ENCODE measurements at places on chromosomes 2 and 18.
A peak's percentile ranks its signal among the peaks of the same experiment; 100 is the strongest.

- DNase-seq, result no peak
Measured at GRCh38 chr2:19046986-19047780, 311.2 kb downstream of the OSR1 start.

- DNase-seq, result no peak
Measured at GRCh38 chr2:28423856-28424605, 31.4 kb downstream of the FOSL2 start.

GRCh38 chr18:67581178-67581577 is 64.7 kb upstream of the DSEL start:
- DNase-seq, result no peak

DNA sequence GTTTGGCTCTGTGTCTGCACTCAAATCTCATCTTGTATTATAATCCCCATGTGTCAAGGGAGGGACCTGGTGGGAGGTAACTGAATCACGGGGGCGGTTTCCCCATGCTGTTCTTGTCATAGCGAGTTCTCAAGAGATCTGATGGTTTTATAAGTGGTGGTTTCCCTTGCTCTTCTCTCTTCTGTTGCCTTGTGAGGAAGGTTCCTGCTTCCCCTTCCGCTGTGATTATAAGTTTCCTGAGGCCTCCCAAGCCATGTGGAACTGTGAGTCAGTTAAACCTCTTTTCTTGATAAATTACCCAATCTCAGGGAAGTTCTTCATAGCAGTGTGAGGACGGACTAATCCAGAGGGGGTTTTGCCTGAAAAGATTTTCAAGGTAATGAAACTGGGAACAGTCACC is 245.4 kb downstream of the GALR1 start:
- no peak for DNase-seq

- no peak for DNase-seq
Measured at GRCh38 chr2:195337597-195337996, 319.4 kb upstream of the SLC39A10 start.

- DNase-seq, result no peak
Measured at GRCh38 chr2:31087491-31087890, 50.7 kb downstream of the GALNT14 start.

DNA sequence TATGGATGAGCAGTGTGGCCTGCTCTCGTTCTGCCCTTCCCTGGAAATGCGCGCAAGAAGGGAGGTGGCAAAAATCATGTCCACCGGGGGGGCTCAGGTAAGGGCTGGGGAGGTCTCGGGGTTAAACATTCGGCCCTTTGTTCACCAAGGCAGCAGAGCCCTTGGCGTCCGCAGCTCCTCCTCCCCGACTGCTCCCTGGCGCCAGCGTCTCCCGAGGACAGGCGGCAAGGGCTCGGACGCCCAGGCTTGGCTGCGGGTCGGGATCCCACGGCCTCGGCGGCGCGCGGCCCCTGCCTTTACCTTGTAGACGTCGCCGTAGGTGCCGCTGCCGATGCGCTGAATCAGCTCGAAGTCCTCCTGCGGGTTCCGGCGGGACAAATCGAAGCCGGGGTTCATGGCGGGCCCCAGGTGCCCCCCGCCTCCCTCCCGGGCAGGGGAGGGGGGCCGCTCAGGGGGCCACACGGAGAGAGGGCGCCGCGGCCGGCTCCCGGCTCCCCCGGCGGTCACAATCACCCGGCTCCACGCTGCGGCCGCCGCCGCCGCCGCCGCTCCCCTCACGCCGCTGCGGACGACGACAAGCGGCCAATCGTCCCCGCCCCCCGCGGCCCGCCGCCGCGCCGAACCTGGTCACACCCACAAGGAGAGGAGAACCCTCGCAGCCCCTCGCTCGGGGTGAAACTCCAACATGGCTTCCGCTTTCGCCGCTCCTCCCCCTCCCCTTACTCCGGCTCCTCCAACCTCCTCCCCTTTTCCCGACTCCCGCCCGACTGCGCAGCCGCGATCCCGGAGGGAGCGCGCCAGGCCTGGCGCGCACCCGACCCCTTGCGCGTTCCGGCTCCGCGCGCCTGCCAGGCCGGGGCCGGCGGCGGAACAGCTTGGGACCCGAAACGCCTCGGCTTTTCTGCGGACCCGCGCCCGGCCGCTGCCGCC is at the start of gene MAP4K3:
MAP4K3 (minus strand) TSS at position 694 of the 930 bp plus-strand sequence; CDS start at position 396, 298 bp downstream.
- peak; percentile 95 for DNase-seq

GRCh38 chr18:79314838-79315388 is 80.8 kb upstream of the NFATC1 start:
- no peak for DNase-seq

DNA sequence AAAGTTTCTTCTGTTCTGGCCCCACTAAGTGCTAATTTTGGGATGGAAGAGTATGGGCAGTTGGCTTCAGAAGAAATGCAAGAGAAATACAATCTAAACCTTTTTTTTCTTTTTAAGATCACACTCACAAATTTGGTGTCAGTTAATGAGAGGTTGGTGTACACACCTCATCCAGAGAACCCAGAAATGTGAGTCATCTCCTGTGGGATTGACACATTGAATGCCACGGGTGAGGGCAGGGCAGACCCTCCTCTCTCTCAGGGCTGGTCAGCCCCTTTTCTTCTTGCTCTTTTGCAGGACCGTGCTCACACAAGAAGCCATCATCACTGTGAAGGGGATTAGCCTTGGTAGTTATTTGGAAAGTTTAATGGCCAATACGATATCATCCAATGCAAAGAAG is 19.2 kb downstream of the PRELID3A start:
- no peak for DNase-seq

GRCh38 chr2:201891676-201892075 is 85.3 kb downstream of the CDK15 start:
- no peak for DNase-seq

GRCh38 chr2:235005603-235006259 is 53.9 kb downstream of the SH3BP4 start:
- peak; percentile 86 for DNase-seq

- DNase-seq, result no peak
Measured at GRCh38 chr2:54559593-54560145, 103.5 kb downstream of the SPTBN1 start.

DNA sequence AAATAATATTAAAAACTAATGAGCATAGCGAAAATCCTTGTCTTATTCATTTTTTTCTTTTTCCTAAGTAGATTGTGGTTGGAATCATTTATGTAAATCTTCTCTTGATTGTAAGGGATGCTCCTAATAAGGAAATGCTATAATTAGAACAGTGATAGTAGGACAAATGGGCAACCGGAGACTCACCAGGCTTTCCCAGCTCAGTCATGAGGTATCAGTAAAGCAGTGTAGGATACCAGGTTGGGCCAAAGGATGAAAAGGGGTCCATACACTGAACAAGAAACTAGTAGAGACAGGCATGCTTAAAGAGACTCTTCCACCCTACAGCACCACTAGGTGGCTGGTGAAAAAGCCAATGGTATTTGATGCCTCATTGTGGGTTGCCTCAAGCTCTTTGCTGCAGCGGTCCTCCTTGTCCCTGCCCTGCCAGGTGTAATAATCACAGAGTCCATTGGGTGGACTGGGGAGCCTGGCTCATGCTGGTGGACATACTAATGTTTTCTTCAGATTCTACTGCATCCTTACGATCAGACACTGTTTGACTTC is 71.4 kb upstream of the FAM98A start:
- DNase-seq, result peak; percentile 61

DNA sequence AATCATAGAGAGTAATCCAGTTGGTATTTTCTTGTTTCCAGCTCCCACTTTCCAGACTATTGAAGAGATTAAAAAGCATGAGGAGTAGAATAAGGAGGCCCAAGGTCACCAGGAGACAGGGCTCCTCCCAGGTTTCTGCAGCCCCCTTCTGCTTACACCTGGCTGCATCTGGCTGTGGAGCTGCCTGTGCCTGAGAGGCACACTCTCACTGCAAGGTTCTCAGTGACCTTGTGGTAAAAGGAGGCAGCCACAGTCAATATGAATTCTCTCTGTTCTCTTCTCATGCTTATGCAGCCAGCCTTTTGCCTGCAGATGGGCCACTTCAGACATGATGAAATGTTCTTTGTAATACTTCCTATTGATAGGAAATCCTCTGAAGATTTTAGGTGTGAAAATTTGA is 233.7 kb downstream of the MYO3B start:
- DNase-seq, result no peak

DNA sequence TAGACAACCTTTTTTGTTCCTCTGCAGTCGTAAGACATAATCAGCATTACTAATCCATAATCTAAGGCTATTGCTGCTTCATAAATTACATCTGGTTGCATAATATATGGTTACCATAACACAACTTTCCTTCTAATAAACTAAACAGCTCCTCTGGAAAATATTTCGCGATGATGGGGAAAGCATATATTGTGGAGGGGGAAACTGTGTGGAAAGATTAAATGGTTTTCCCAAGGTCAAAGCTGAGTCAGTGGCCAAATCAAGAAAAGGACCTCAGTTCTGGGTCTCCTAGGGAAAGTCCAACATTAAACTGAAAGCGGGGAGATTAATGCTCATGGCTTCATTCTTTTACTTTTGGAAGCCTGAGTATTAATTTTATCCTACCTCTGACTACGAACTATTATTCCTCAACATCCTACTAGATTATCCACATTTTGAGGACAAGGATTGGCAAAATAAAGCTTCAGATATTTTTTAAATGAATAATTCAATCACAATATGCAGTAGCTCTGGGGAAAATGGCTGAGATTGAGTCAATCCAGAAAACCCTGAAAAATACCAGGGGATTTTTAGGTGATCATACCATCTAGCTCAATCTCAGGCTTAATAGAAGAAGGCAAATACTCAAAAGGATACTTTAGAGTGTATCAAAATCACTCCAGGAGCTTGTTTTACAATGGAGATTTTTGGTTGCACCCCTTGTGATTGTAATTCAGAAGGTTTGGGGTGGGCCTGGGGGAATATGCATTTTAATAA is 33.8 kb upstream of the STK17B start:
- no peak for DNase-seq

DNA sequence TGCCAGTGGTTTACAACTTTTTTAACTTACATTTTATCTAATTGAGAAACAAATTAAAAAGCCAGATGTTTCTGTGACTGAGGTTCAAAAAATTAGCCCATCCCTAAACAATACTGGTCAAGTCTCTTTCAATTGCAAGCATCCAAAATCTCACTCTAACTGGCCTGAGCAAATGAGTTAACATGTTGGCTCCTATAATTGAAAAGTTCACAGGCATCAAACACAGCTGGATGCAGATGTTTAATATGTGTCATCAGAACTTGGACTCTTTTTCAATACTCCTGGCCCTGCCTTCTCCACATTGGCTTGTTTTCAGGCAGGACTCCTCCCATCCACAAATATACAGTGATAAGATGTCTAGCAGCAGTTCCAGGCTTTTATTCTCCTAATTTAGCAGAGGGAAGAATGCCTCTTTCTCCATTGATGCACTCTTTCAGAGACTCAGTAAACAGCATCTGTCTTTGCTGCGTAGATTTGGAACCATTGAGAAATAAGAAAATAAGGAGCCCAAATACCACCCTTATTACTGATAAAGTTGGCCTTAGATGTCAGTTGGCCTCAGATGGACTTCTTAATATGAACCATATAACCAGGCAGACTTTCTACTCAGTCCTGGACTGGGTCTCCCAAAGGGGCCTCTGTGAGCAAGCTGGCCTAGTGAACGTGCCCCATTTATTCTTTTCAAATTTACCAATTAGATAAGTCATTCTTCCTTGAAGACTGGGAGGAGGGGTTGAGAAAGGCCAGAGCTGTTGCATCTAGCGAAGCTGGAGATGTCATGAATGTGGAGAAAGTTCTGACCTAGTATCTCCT is 30.4 kb upstream of the FN1 start:
- DNase-seq, result no peak

- no peak for DNase-seq
Measured at GRCh38 chr2:120589771-120590608, 145.7 kb upstream of the GLI2 start.

DNA sequence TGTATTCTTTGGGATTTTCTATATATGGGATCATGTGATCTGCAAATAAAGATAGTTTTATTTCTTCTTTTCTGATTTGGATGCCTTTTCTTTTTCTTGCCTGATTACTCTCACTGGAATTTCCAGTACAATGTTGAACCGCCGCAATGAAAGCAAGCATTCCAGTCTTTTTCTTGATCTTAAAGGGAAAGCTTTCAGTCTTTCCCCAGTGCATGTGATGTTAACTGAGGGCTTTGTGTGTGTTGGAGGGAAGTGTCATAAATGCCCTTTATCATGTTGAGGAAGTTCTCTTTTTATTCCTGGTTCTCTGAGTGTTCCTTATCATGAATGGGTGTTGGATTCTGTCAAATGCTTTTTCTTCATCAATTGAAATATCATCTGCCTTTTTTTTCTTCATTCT is 16.9 kb upstream of the CYBRD1 start:
- DNase-seq, result no peak

- DNase-seq, result no peak
Measured at GRCh38 chr2:128821010-128821409, 502.3 kb upstream of the HS6ST1 start.

GRCh38 chr2:27018142-27018541 is 14.6 kb upstream of the TMEM214 start:
- no peak for DNase-seq

- DNase-seq, result no peak
Measured at GRCh38 chr2:151280271-151280670, 9.2 kb downstream of the NMI start.

GRCh38 chr18:31741097-31741735 is 19.5 kb downstream of the SLC25A52 start:
- peak; percentile 41 for DNase-seq

- no peak for DNase-seq
Measured at GRCh38 chr2:190649798-190650390, 1.0 kb downstream of the NAB1 start.

GRCh38 chr2:137960223-137960622 is 4.0 kb upstream of the HNMT start:
- DNase-seq, result no peak

DNA sequence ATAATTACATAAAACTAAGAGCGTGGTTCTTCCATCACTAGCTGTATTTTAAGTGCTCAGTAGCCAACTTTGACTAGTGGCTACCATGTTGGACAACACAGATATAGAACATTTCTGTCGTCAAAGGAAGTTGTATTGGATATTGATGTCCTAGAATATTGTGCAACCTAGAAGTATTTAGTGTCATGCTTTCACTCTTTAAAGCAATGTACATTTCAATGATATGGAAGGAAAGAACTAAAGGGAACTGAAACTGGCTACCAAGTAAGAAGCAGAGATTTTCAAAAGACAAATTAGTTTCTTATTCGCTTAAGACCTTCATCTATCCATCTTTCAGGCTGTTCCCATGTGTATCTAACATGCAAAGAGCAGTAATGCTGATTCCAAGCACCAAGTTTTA is 85.4 kb upstream of the EML6 start:
- DNase-seq, result no peak

- DNase-seq, result no peak
Measured at GRCh38 chr2:22822835-22823234, 562.1 kb upstream of the KLHL29 start.

GRCh38 chr2:234026693-234027254 is 23.7 kb upstream of the SPP2 start:
- no peak for DNase-seq

- peak; percentile 58 for DNase-seq
Measured at GRCh38 chr2:207123335-207123744, 42.4 kb downstream of the KLF7 start.

GRCh38 chr2:201923436-201924328 is 110.0 kb upstream of the FZD7 start:
- DNase-seq, result no peak

- no peak for DNase-seq
Measured at GRCh38 chr2:127598711-127599110, 47.2 kb upstream of the GPR17 start.

Data from H9 (cell line).